Activated T-cell treated with anti-CD3 and anti-CD28 coated beads, Interleukin-2, amount 50 U/mL, for 48 hours (primary cell): ENCODE measurements at places on chromosomes 2 and 18.
A peak's percentile ranks its signal among the peaks of the same experiment; 100 is the strongest.

- DNase-seq = no peak
These were observed 54.5 kb upstream of the AFF3 start for GRCh38 chr2:100196786-100197494.

- no peak for DNase-seq
These were observed 2.3 kb downstream of the PRKD3 start for GRCh38 chr2:37322368-37322767.

DNA sequence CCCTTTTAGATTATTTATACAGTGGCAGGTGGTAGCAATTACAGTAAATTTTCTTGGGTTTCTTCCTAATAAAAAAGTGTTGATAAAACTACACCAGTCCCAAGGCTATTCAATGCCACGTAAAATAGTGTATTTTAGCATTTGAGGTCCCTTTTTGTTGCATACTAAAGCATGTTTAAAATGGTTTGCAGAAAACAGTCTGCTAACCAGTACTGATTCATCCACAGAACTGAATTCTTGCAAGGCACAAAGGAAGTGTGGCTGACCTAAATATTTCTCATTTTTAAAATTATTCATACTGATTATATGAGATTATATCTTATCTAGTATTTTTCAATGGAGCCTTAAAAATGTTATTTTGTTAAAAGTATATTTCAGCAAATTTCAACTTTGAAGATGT lies 98.1 kb downstream of the SMAD2 start:
- DNase-seq = no peak

GRCh38 chr2:53559302-53559966 lies 208.2 kb upstream of the CHAC2 start:
- DNase-seq = no peak

- no peak for DNase-seq
These were observed 63.2 kb upstream of the TMEM17 start for GRCh38 chr2:62568983-62569837.

DNA sequence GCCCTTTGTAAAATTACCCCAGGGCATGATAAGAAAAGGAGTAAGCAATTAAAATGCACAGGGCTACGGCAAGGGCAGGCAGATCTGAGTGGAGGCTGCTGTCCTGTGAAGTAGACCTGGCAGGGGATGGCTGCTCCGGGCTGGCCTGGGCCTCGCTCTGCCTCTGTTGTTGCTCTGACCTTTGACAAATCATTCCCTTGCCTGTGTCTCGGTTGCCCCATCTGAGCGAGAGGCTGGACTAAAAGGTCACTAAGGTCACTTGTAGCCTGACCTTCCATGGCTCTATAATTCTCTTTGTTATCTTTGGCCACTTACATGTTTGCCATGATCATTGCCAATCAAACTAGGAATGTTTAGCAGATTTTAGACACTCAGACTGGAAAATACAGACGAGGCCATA lies 118.1 kb downstream of the KLHL29 start:
- DNase-seq = no peak

DNA sequence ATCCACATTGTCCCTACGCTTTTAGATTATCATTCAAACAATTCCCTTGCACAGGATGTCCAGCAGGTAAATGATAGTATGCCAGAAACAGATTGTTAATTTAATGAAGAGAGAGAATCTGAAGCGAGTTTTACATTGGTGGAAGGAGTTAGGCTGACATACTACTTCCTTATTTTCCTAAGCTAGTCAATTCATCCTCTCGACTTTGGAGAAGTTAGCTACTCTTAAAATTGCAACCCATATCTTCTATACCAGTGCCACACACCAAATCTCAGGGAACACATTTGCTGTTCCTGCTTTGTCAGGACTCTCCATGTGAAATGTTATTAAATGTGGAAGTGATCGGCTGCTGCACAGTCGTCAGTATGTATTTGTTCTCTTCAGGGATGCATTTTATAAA lies 249.2 kb downstream of the NAPG start:
- no peak for DNase-seq

GRCh38 chr2:193141998-193142397 lies 947.3 kb upstream of the TMEFF2 start:
- DNase-seq = no peak

DNA sequence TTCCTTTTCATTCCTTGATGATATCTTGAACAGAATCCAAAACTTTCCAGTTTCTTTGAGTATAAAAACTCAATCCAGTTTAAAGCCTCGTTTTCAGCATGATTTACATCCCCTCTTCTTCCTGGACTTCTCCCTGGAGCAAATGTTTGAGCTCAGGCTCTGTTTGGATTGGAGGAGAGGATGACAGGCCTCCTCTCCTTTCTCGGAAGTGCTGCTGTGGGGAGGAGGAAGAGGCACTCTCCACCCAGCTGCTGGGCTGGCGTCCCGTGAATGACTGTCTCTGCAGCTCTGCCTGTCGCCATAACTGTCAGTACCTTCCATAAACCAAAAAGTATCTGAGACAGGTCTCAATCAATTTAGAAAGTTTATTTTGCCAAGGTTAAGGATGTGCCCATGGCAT lies 238.2 kb upstream of the AGAP1 start:
- DNase-seq = no peak

GRCh38 chr18:48627216-48627615 lies 88.4 kb downstream of the CTIF start:
- no peak for DNase-seq

- DNase-seq = no peak
These were observed 69.1 kb downstream of the HS6ST1 start for GRCh38 chr2:128249555-128249954.

GRCh38 chr18:67200665-67201064 lies 315.9 kb downstream of the DSEL start:
- no peak for DNase-seq

GRCh38 chr2:73080321-73081131 lies 9.0 kb upstream of the SFXN5 start:
- DNase-seq = no peak

- no peak for DNase-seq
These were observed 20.6 kb upstream of the CHMP1B start for GRCh38 chr18:11830585-11830984.

DNA sequence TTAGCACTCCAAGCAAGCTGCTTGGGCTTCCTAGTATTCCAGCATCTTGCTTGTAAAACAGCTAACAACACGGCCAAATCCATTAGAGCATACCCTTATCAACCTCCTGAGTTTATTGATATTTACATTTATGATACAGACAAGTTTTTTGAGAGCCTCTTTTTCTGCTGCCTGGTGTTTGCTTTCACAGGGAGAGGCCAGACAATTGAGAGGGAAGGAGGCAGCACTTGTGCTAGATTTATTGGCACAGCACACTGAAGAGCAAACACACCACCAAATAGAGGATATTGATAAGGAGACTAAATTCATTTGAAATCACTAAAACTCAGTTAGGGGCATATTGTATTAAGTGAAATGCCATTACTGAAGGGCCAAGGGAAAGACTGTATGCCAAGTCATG lies 1142.3 kb upstream of the FANCL start:
- no peak for DNase-seq

GRCh38 chr2:176562359-176563078 lies 293.3 kb downstream of the MTX2 start:
- no peak for DNase-seq

GRCh38 chr18:6010284-6010683 lies 115.0 kb upstream of the TMEM200C start:
- no peak for DNase-seq

DNA sequence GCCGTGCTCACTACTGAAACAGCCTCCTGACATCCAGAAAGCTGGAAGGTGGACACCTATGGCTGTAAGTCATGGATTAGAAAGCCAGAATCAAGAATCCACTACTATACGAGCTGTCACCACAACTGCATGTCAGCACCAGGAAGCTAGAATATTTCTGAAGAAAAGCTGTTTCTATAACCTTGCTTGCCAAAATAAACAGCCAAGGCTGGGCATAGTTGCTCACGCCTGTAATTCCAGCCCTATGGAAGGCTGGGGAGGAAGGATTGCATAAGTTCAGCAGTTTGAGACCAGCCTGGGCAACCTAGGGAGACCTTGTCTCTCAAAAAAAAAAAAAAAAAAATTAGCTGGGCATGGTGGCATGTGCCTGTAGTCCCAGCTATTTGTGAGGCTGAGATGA lies 96.3 kb upstream of the GAREM1 start:
- DNase-seq = no peak

- DNase-seq = no peak
These were observed 18.8 kb downstream of the COX7A2L start for GRCh38 chr2:42342061-42342794.

DNA sequence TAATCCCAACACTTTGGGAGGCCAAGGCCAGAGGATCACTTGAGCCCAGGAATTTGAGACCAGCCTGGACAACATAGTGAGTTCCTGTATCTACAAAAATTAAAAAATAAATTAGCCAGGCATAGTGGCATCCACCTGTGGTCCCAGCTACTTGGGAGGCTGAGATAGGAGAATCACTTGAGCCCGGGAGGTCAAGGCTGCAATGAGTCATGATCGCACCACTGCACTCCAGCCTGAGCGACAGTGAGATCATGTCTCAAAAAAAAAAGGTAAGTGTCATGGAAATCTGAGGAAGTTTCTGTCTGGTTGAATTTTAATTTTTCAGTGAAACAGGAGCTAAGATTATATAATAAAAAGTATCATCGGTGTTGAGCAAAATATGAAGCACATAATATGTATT lies 2.5 kb upstream of the C2orf15 start:
- no peak for DNase-seq

DNA sequence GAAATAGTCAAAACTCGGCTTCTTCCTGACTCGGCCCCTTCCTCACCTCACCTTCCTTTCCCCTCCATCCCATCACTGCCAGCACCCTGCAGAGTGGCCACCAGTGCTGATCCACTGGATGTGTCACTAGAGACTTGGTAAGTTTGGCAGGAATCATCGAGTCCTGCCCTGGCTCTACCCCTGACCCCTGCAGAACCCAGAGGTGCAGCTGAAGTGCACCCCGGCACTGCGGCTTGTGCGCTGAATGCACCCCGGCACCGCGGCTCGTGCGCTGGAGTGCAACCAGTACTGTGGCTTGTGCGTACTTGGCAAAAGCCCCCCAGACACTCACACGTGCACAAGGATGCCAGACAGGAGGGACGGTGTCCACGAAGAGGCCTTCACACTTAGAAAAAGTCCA lies 206.5 kb downstream of the SNTG2 start:
- no peak for DNase-seq

DNA sequence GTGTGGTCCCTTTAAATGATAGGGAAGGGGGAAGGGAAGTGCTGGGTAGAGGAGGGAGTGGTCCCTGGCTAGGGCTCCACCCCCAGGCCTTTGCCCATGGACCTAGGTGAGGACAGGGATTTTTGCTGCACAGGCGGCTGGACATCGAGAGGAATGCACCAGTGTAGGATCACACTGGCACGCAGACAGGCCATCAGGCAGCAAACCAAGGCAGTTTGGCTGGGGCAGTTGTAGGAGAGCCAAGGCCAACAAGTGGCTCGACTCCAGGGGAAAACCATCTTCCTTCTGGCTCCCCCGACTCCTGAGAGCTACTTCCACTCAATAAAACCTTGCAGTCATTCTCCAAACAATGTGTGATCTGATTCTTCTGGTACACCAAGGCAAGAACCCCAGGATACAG lies 402.0 kb upstream of the LRRTM1 start:
- no peak for DNase-seq

DNA sequence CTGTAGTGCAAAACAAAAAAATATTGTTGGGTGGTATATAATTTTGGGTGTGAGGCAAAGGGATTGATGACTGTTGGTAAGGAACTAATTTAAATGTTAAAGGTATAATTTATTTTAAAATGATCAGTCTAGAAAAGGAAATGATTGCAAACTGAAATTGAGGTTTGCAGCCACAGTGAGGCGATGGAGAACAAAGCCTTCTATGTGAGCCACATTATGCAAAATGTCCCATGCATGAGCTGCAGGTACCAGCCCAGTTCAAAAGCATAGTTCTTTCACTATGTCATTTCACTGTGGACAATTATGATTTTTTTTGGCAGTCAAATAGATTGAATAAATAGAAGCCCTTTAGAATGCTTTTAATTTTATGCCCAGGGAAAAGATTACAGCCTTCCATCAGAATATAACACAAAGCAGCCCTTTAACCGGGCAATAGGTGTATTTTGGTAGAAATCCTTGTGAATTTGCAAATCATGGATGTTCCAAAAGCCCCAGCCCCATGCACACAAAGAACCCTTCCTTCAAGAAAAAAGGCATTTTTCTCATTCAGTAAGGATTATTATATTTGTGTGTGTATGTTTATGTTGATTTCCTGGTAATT lies 1.7 kb downstream of the MAP2 start:
- no peak for DNase-seq

DNA sequence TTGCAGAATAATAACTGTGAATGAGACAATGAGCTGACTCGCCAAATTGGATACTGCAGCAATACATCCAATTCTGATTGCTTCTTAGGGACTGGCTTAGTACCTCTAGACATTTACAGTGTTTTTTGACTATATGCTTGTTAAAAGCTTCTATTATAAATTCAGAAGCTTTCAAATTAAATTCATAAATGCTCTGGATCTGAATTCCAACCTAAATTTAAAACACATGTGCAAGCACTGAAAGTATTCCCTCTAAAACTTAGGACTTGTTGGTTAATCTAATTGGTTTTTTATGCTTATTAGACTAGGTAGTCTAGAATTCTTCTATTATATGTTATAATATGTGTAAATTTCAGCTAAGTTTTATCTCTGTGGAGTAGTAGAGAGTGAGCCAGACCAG lies 306.9 kb downstream of the CPS1 start:
- DNase-seq = no peak

DNA sequence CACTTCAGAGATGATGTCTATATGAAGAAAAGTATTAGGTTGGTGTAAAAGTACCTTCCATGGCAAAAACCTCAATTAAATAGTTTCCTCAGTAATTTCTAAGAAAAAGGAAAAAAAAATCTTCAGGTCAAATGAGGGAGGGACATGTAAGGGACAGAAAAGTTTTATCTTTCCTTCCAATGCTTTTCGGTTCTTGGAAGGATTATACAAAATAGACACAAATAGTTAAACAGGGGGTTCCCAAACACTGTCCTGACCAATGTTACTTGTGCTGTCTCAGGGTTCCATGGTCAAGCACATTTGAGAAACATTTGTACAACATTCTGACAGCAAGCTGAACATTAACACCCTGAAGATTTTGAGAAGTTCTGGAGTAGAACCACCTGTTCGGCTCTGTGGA lies 22.0 kb downstream of the ERMN start:
- DNase-seq = no peak

- peak; percentile 62 for DNase-seq
These were observed 92.3 kb downstream of the B3GNT2 start for GRCh38 chr2:62287899-62288880.

- DNase-seq = no peak
These were observed 17.4 kb upstream of the NEMP2 start for GRCh38 chr2:190551928-190552327.

GRCh38 chr2:236768393-236769140 lies 198.9 kb downstream of the ACKR3 start:
- DNase-seq = no peak

- no peak for DNase-seq
These were observed 57.7 kb downstream of the PELI1 start for GRCh38 chr2:64086347-64087082.

GRCh38 chr2:64700133-64700809 lies 46.6 kb upstream of the SERTAD2 start:
- no peak for DNase-seq

DNA sequence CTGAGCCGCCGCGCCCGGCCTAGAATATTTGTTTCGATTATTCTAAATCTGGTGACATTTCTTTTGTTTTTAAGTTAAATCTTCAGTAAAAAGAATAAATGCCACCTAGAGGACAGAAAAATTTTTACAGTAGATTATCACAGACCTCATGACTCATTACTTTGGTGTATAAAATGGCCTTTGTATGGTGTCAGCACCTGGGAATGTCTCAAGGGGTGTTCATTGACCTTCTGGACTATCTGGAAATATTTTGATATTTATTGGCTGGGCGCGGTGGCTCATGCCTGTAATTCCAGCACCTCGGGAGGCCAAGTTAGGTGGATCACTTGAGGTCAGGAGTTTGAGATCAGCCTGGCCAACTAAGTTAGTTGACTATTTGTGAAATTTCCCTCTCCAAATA lies 30.3 kb upstream of the SLC30A6 start:
- DNase-seq = no peak
